ENCODE measurements at places on chromosomes 12 and 14.

- no peak for DNase-seq
Observed at GRCh38 chr12:68743356-68743755, 2.6 kb upstream of the SLC35E3 start.

DNA sequence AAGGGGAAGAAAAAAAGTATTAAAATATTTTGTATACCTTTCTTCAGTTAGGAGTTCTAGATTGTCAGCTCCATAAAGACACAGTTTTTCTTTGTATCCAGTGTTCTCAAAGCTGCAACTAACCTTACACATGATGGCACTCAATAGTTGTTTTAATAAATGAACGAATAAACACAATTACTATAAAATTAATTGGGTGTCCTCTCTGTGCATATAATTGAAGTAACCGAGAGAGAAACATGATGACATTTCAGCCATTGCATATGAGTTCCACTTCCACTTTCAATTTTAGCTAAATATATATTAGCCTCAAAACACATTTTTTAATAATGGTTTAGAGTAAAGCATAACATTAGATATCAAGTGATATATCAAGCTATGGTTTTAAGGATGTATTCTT, 671.2 kb downstream of the LRFN5 start:
- no peak for DNase-seq

- no peak for DNase-seq
Observed at GRCh38 chr12:67299926-67300325, 30.8 kb downstream of the CAND1 start.

DNA sequence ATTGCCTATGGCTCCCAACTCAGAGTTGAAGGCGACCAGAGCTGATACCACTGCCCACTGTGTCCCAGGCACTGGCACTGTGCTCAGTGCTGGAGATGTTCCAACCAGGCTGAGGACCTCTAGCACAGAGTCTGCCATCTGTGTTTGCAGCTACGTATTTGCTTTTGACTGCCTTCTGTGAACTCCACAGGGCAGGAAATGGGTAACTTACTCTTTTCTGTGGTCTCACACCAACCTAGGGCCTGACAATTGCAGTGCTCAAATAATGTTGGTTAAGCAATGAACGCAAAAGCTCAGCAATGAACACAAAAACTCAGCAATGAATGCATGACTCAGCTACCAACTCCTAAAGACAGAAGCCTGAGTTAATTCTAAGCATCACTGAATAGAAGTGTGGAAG, 202.8 kb downstream of the NUAK1 start:
- no peak for DNase-seq

DNA sequence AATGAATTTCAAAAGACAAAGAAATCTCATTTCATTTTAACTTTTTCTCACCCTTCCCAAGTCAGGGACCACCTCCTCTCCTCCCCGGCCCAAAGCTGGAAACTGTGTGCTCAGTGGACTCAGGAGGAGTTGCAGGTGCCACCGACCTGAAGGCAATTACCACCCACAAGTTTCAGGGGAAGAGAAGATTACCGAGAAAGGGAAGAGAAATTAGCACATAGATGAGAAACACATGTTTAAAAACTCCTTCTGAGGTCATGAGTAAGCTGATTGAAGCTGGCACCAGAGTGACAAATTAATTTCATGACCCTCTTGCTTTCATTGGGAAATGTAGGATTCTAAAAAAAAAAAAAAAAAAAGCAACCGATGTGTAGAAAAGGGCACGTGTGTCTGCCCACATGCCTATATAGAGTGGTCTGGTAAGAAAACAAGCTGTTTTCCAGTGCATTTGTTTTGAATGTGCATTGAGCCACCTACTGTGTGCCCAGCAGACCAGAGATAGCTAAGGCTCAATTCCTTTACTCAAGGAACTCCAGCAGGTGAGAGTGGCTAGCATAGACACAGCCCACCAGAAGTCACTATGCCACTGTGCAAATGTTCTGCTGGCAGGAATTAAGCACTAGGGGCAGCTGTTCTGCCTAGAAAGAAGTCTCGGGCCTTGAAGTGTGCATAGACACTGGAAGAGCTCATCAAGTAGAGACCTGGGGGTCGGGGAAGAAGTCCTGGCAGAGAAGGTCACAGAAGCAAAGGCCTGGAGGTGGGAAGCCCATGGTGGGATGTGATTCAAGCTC, 30.5 kb downstream of the DPF3 start:
- no peak for DNase-seq

GRCh38 chr12:71840231-71840847, 780 bp downstream of the TBC1D15 start:
- DNase-seq, result no peak

All from left cardiac atrium (tissue), 4 donors.